ENCODE measurements at places on chromosomes 3 and 15. TPM values are rescaled to one million over a fixed set of nuclear protein-coding genes. Genes with fewer than 3 reads are reported as not detected.

- no peak for DNase-seq
Observed at GRCh38 chr3:54283470-54283869, 161.1 kb downstream of the CACNA2D3 start.

DNA sequence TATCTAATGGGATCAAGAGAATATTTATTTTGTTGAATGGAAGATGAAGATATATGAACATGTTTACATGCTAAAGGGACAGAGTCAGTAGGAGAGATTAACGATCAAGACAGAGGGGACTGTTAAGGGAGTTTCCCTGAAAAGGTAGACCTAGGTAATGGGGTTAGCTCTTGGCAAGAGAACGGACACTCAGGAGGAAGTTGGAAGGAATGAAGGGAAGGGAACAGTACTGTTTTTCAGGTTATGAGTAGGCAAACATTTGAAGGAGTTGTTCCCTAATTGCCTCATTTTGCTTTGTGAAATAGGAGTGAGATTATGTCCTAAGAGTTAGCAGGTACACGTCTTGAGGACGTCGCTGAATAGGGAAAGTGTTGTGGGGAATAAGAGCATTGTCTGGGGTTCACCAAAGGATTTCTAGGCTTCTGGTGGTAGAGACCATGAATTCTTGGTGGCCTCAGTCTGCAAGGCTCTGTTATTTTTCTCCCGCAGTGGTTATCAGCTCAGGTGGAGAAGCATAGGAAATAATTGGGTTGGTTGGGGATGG is 41.3 kb downstream of the PDE8A start:
- DNase-seq, result no peak

GRCh38 chr3:109136523-109136922 is at the start of gene C3orf85:
Gene C3orf85, plus strand, starts transcription at chr3:109136719. Its CDS starts 129 bp downstream, at chr3:109136848.
- DNase-seq, result no peak

DNA sequence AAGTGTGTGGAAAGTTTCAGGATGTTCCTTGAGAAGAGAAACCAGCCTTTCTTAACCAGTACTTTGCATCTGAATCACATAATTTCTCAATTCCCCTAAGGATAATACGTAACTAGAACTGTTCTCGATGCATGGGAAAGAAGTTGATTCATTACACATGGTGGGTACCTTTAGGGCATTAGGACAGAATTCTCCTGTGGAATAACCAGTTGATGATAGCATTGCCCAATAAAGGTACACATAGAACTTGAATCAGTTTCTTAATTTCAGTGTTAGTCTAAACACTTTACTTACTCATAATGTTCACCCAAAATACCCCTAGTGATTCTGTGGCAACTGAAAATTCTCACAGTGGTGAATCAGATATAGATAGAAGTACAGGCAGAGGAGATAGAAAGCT is 1030.9 kb downstream of the ROBO1 start:
- no peak for DNase-seq

The SLC12A8 gene
- 0.50 TPM for total RNA-seq

The SLC24A5 gene
- total RNA-seq, result not detected

- DNase-seq, result no peak
Observed at GRCh38 chr3:33034601-33035000, 62.3 kb downstream of the GLB1 start.

GRCh38 chr3:49673121-49673714 is 933 bp upstream of the APEH start:
- DNase-seq, result no peak

DNA sequence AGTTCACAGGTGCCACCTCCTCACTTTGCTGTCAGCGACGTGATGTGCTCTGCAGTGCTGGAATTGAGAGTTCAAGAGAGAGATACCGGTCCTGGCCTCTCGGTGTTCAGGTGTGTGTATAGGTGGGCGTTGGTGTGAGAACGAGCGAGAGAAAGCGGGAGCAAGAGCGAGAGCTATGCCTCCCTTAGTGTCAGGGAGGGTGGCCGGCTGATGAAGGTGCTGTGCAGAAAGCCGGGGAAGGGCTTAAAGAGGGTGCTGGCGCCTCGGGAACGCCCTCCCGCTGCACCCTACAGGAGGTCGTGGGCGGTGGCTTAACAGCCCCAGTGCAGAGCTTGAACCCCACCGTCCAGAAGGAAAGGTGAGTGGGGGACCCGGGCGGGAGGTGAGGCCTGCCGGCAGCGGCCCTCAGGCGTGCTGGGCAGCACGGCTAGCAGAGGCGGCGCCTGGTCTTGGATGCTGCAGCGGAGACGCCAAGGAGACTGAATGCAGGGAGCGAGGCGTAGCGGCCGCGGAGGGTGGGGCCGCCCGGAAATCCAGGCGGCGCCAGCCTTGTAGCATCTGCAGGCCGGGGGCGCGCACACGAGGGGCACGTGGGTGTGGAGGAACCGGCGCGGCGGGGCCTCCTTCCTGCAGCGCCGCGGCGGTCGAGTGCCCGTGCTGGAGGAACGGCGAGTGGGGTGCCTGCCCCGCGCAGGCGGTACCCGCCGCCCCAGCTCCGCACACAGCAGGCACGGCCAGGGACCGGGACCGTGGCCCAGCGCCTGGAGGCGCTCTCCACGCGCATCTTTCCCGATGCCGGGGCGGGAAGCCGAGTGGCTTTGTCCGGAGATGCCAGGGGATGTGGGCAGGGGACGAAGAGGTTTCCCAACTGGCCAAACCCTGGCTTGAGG is 246.8 kb upstream of the TOPAZ1 start:
- peak; percentile 56 for DNase-seq

GRCh38 chr3:42895580-42895868 is 10.4 kb upstream of the ZNF662 start:
- DNase-seq, result no peak

DNA sequence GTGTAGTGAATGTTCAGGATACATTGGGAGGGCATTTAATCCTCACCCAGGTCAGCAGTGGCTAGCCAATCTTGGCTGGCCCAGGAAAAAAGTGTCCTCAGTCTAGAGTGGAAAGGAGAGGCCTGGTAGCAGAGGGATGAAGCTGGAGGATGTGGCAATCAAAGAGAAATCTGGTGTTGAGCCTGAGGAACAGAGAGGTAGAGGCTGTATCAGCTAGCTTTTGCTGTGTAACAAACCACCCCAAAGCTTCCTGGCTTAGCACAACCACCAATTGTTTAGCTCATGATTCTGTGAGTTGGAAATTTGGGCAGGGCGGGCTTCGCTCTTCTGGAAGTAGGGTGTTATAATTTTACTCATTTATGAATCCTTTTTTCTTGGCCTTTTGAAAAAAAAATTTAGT is 49.8 kb upstream of the PRR23E start:
- DNase-seq, result no peak

The C3orf70 gene
- 0.13 TPM for total RNA-seq

DNA sequence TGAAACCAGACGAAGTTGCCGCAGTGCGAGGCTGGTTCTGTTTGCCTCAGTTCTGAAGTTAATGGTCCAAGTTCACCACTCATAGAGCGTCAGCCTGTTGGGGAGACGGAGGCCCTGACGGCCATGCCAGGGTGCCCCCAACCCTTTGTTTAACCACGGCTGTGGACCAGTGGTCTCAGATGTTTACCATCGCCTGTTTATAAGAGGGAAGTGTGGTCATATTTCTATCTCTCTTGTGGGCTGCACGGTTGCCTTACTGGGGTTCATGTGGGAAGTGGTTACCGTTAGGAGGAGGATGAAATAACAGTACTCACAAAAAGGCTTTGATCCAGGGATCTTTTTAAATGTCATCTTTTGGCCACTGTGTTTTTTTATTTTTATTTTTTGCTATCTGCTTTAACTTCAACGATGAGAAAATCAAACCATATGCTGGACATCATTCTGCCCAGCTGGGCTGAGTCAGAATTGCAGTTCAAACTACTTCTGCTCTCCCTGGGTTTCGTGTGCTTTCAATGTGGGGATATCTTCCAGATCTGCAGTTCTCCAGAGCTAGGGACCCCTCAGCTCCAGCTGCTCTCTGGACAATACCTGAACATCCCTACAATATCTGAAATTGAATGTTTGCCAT is 17.8 kb downstream of the SMAD3 start:
- peak; percentile 62 for DNase-seq

- DNase-seq, result peak; percentile 74
Observed at GRCh38 chr15:66603301-66604179, 37.7 kb upstream of the LCTL start.

GRCh38 chr15:91186904-91187656 is 87.0 kb downstream of the SV2B start:
- peak; percentile 30 for DNase-seq

- no peak for DNase-seq
Observed at GRCh38 chr15:58275785-58276184, 137.6 kb downstream of the AQP9 start.

The ARPIN gene
- not detected for total RNA-seq

The MYL3 gene
- not detected for total RNA-seq

The PLSCR5 gene
- not detected for total RNA-seq

The KCTD6 gene
- 6.2 TPM for total RNA-seq

The GUCA1C gene
- not detected for total RNA-seq

GRCh38 chr3:160757233-160758106 is 1.4 kb downstream of the PPM1L start:
- DNase-seq, result no peak

DNA sequence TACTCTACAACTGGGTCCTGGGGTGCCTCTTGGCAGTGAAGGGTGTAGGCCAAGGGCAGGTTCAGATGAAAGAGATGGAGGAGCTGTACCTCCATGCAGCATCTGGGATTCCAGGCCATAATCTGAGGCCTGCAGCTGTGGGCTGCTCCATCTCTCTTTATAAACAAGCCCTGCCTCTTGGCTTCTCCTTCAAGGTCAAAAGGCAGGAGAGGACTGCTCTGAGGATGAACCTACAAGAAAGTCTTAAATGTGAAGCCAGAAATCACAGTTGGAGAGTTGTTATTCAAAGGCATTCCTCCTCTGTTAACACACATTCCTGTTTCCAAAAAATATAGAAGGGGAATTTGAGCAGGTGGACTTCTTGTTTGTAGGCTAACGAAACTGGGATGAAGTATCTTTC is 355.5 kb downstream of the NTRK3 start:
- no peak for DNase-seq

The NANOGP8 gene
- not detected for total RNA-seq

DNA sequence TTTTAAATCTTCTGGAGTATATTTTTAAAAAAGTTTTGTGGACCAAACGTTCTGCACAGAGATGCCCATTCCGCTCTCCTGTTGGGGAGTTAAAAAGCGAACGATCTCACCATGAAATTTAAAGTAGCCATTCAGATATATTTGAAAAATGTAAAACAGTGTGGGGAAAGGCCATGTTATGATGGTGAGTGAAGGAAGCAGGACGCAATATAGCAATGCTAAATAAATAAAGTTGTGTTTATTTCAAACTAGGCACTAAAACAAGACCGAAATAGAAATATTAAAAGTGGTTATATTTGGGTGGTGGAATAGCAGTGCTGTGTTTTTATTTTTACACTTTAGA is 327 bp upstream of the CCDC13 start:
- DNase-seq, result no peak

- no peak for DNase-seq
Observed at GRCh38 chr3:140499114-140499757, 178.6 kb upstream of the TRIM42 start.

The SLC25A20 gene
- total RNA-seq, result 33.1 TPM

DNA sequence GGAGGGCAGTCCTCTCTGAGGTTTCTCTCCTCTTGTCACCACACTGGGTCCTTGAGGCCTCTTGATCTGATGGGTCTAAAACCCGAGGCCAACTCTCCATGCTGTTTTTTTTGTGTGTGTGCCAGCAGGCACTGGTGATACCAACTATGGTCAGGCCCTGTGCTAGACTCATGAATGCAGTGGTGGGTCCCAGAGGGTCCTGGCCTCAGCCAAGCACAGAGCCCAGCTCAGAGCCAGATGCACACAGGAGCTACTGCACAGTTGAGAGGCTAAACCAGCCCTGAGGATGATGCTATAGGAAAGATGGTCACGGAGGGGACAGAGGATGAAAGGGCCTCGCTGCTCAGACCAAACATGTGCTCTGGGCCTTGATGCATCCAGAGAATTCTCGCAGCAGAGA is 33.5 kb downstream of the RAB6B start:
- DNase-seq, result no peak

The ADAMTSL3 gene
- total RNA-seq, result not detected

- no peak for DNase-seq
Observed at GRCh38 chr15:101225658-101226057, 26.2 kb downstream of the CHSY1 start.

DNA sequence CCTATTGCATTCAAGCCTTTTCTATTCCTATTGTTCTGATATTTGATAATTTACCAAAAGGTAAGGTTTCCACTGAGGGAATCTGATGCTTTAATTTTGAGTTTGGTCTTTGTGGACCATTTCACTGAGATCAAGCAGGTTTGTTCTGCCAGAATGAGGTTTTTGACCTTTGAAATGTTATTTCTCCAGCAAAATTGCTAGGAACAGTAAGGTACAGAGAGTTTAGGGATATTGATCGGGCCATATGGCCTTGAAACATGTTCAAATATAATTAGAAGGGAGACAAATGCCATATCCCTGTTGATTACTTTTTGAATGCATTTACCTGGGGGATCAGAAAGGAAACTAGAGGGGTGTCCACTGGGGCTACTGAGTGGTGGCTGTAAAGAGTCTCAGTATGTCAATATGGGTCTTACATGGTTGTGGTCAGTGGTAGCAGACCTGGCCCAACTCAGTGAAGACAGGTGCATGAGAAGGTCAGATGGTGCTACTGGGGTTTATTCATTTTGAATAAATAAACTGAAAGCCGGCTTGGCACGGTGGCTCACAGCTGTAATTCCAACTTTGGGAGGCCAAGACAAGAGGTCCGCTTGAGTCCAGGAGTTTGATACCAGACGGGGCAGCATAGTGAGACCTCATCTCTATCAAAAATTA is 100.2 kb downstream of the SV2B start:
- no peak for DNase-seq

The C2CD4A gene
- not detected for total RNA-seq

The PARL gene
- total RNA-seq, result 49.3 TPM

DNA sequence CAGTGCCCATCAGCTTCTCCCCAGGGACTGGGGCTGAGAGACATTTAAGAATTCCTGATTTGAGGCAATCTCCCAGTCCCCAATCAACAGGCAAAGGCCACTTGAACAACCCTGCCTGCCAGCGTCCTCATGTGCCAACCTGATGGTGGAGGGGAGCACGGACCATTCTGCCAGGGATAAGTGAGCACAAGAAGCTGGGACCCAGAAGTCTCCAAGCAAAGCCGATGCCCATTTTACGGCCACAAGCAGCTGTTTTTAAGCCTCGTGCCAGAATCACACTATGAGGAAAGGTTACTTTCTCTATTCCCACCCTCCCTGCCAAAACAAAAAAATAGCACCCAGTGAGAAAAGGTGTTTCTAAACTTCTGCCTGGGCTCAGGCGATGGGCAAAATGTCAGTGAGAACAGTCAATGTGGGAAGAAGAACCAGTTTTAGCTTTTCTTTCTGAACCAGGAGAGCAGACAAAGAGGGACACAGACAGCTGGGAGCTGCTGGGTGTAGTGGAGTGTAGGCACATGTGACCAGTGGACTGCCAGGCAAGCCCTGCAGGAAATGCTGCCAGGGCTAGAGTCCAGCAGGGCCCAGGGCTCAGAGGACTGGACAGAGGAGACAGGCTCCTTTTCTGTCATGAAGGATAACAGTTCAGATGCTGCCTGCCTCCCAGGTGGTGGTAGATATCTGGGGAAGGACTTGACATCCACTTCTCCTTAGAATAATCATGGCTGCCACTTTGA is 57.7 kb downstream of the ATP2B2 start:
- no peak for DNase-seq

GRCh38 chr15:63385911-63386531 is 4.4 kb upstream of the CA12 start:
- no peak for DNase-seq
